ENCODE measurements at places on chromosomes 4 and X.

- DNase-seq = no peak
These were observed 56.1 kb downstream of the KDR start for GRCh38 chr4:55069248-55069647.

DNA sequence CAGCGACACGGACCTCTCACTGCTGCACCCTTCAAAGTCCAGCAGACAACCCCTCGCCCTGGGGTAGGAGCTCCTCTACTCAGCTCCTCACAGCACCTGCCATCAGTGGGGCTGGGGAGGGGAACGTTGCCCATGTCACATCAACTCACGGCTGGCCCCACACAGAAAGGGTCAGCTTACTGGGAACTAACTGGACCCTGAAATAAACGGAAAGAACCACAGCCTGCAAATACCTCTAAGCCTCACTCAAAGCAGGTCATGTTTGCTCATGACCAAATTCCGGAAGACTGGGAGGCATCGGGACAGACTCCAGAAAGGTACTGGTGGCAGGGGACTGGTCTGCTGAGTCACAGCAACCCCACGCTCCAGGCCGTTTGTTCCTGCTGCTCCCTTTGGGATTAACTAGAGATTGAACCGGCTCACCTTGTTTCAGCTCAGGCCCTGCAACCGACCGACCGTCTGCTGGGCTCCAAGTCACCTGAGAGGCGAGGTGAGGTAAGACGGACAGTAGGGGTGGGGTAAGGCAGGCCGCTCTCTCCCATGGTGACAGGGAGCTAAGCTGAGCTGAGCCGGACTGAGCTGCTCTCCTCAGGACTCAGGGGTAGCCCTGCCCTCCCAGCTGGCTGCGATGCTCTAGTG lies 5.6 kb downstream of the G6PD start:
- DNase-seq = no peak

DNA sequence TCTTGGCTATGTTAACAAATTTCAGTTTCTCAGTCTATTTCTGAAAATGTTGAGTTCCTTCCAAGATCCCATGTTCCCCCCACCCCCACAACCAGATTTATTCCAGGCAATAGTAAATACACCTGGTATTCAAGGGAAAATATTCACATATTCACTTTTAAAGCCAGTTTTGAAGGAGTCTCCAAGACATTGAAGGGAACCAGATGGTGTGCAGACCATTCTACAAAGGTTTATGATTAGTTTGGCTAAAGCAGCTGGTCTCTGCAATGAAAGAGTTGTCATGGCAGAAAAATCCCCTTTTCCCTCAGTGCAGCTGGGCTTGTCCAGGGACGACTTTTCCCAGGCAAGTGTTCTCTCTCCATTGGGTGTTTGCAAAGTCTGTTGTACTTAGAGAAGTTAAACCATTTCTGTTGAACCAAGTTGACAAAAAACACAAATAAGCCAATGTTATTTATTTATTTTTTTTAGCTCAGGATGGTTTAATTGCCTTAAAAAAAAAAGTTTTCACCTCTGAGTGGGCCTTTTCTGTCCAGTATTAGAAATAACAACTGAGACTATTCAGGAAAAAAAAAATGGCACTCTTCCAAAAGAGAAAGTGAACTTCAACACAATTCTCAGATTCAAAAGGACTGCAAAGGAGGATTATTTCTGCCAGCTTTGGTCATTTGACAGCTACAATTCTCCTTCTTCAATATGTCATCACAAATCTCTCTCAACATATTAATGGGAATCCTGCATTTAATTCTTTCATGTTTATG lies 410.6 kb downstream of the IL1RAPL1 start:
- DNase-seq = no peak

DNA sequence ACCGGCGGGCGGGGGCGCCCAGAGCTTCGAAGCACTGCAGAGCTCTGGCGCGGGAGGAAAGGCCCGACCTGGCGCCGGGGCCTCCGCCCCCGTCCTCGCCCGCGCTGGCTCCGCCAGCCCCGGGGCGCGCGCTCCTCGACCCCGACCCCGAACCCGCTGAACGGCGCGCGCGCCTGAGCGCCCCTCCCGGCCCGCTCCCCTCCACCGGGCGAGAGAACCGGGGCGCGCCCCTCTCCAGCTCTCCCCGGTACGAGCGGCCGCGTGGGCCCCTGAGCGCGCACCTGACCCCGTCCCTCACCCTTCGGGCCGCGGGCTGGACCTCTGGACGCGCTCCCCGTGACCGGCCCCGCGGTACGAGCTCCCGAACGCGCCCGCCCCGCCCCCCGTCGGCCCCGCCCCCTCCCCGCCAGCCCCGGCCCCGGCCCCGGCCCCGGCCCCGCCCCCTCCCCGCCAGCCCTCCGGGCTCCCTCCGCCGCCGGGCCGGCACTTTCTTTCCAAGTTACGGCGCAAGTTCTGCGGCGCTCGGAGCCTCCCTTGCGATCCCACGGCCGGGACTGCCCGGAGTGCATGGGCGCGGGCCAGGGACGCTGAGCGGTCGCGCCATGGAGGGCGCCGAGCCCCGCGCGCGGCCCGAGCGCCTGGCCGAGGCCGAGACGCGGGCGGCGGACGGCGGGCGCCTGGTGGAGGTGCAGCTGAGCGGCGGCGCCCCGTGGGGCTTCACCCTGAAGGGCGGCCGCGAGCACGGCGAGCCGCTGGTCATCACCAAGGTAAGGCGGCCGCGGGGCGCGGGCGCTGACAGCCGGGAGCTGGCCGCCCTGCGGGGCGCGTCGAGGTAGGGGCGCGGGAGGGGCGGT lies at the start of gene SHROOM2:
Gene SHROOM2 (plus strand): TSS at position 486 of the 854 bp plus-strand sequence. CDS start 117 bp downstream, at position 603.
- DNase-seq = no peak

DNA sequence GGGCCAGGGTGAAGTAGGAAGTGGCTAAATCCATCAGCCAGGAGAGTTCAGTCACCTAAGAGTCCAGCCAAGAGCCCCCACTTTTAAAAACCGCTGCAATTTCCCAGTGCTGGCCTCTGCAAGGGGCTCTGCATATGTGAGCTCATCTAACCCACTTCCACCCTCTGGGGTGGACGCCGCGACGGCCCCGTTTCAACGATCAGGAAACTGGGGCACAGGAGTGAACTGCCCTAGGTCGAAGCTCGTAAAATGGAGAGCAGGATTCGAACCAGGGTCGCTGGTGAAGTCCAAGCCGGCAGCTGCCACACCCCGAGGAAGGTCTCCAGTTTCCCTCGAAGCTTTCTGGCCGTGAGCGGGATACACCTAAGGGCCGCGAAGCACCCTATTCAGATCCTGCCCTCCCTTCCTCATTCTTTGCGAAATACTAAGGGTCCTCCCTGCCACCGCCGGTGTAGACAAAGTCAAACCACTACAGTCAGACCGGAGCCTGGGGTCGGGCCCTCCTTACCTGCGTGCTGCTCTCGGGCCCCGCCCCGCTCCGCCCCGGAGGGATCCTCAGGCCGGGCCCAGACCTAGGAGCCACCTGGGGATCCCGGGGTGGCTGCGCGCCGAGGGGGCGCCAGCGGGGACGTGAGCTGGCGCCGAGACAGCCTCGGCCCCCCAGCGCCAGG lies 446 bp downstream of the EVC2 start:
- DNase-seq = no peak

DNA sequence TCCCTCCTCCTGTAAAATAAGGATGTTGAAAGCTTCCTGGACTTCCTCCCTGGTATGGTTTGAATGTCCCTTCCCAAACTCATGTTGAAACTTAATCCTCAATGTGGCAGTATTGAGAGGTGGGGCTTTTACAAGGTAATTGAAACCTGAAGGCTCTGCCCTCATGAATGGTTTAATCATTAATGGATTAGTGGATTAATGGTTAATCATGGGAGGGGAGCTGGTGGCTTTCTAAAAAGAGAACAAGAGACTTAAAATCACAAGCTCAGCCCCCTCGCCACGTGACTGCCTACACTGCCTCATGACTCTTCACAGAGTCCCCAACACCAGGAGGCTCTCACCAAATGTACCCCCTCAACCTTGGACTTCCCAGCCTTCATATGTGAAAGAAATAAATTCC lies 124.6 kb upstream of the ANXA3 start:
- no peak for DNase-seq

- no peak for DNase-seq
These were observed 7.1 kb upstream of the SCRG1 start for GRCh38 chr4:173405840-173406606.

- DNase-seq = no peak
These were observed 291.3 kb downstream of the GALNTL6 start for GRCh38 chr4:172104539-172104938.

GRCh38 chr4:10007436-10007740 lies 13.9 kb downstream of the SLC2A9 start:
- no peak for DNase-seq

All from suppressor macrophage treated with lipopolysaccharide for 4 hours (primary cell).